ENCODE measurements at places on chromosomes 4 and X.

- DNase-seq = no peak
Observed at GRCh38 chrX:2502120-2502667, 1.4 kb upstream of the DHRSX start.

- peak; percentile 94 for DNase-seq
Observed at GRCh38 chr4:55546756-55547465, at the start of gene CLOCK. Gene CLOCK (minus strand): TSS chr4:55546909. CDS start chr4:55482785, 64,124 bp downstream.

- DNase-seq = no peak
Observed at GRCh38 chr4:35516102-35516501, 728.2 kb downstream of the ARAP2 start.

DNA sequence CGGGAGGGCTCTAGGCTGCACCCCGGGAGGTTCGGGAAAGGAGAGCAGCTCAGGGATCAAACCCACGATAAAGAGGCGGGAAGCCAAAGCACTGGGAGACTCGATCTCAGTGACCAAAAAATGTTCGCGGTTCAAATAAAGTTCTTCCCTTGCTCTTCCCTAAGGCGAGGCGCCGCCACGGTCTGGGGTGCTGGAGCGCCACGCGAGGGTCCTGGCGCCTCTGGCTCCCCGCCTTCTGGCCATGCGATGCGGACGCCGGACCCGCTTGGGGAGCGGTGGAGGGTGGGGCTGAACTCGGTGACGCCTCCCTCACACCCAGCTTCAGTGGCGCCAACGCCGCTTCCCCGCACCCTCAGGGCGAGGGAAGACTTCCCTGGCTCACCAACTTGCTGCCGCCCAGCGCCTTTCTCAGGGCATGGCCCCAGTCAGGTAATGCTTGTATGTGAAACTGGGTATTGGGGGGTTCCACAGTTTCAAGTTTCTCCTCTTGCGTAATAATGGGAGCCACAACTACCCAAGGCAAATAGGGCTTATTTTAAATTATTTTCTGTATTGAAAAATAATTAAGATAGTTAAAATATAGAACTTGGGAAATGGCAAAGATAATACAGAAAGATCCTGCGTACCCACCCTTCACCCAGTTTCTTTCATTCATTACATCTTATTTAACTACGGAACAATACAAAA lies at the start of gene QRFPR:
QRFPR (minus strand) TSS at position 243 of the 687 bp plus-strand sequence. CDS start 371 bp downstream, outside the sequence.
- DNase-seq = peak; percentile 69

DNA sequence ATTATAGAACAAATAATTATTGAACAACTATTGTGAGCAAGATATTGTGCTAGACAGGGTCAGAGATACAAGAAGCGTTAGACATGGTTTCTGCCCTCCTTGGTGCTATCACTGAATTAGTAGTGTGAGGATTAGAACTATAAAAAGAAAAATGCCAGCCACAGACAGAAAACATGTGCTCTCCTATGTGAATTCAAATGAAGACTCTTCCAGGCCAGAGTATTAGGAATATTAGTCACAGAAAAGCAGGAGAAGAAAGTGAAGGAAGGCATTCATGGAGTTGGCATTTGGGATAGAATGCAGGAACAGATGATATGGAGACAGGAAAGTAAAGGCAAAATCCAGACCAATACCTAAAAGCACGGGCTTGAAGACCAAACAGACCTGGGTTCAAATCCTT lies 179.6 kb upstream of the TENM3 start:
- no peak for DNase-seq

DNA sequence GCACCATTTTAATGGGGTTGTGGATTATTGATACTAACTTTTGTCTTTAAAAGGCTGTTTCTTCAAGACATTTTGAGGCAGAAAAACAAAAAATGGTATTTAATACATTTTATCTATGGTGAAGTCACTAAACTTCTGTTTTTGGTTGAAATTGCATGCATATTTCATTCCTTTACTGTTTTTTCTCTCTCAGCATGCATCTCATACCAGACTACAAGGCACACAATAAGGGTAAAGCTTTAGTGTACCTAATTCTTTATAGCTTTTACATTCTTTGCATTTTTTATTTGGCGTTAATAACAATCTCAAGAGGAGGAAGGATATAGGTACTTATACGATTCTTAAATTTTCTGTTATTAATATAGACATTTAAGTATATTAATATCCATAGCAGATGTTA lies 151.0 kb upstream of the DKK2 start:
- DNase-seq = no peak

DNA sequence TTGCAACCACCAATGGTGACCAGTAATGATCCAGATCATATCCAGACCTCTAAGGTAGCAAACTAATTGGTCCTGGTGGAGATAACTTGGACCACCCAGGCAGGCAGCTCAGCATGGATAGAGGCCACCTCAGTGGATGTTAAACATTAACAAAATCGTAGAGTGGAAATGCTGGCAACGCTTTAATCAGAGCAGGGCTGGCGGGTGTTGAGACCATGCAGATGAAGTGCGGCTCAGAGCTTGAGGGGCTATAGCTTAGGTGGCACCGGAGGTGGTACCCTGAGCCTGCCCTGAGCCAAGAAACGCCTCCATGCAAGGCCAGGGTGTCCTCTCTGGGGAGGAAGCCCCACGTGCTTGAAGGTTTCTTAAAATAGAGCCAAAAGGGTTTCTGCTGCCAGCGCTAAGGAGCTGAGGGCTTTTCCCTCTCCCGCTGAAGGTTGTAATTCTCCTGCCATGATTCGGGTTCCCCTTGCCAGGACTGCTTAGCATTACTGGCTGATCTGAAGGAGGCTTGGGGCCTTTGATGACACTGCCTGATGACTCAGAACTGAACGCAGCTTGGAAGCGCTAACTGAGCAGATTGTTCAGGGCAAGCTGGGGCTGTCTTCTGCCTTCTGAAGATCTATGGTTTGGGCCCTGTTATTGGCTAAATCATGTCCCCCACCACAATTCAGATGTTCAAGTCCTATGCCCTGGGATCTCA lies 177.8 kb upstream of the ATP6AP2 start:
- DNase-seq = no peak

DNA sequence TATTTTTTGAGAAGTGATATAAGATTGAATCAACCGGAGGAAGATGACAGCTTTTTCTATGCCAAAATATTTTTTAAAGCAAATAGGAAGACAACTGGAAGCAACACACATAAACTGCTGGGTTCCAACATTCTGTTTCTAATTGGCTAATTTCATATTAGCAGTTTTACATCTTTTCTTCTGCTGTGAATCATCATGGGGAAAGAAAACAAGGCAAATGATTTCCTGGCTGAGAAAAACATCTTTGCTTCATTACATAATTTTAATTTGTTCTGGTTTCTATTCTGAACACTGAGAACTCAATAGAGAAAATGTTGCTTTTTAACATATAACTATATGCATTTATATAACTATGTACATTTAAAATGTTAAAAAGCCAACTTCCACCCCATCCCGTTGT lies 2518.5 kb downstream of the ARAP2 start:
- no peak for DNase-seq

DNA sequence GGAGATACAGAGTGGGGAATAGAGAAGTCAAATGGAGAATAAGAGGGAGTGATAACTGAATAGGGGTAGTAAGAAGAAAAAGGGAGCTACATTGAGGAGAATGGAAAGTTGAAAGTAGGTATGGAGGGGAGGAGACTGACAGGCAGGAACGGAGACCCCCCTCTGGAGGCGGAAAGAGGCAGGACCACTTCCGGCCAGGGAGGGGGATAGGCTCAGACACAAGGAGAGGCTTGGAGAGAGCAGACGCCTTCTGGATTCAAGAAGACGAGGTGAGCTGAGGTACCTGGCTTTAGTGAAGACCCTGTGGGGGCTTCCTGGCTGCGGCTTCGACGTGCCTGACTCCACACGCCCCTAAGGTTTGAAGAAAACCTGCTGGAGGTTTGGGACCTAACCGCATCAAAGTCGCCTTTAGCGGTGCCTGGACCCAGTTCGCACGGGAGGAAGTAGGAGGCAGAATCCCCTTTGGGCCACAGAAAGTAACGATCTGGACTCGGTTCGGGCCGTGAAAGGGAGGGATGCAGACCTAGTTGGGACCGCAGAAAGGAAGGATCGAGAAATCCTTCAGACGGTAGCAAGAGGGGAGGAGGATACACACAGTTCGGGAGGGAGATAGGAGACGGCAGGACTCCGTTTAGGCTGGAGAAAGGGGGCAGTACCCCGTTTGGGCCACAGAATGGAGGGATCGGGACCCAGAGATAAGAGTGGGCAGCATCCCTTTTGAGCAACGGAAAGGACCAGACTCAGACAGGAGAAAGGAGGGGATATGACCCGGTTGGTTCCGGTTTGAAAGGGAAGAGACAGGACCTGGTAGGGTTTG lies at the start of gene TRO:
TRO (plus strand) TSS at position 215 of the 817 bp plus-strand sequence. CDS start 1,423 bp downstream, outside the sequence.
- DNase-seq = no peak

- DNase-seq = no peak
Observed at GRCh38 chrX:121641560-121641959, 594.1 kb downstream of the GLUD2 start.

- no peak for DNase-seq
Observed at GRCh38 chr4:184315675-184316359, 98.1 kb upstream of the ENPP6 start.

- no peak for DNase-seq
Observed at GRCh38 chr4:71460371-71460770, 121.6 kb downstream of the SLC4A4 start.

GRCh38 chrX:10922159-10922558 lies 189.0 kb upstream of the HCCS start:
- no peak for DNase-seq

- no peak for DNase-seq
Observed at GRCh38 chr4:126137782-126138170, 823.0 kb downstream of the FAT4 start.

DNA sequence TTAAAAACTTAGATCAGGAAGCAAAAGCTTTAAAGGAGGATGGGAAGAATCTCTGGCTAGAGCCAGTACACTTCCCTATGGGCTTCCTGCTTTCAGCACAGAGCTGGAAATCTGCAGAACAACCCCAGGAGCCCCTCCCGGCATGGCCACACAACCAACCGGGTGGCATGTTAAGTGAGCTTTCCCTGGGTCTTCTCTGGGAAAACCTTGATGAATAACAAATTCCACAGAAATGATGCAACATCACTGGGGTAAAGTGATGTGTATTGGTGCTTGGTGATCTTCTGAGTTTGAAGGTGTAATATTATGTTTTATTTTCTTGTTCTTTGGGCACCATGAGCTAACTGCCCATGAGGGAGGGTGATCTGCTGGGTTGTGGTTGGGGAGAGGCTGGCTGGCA lies 22.1 kb downstream of the NHS start:
- DNase-seq = no peak

DNA sequence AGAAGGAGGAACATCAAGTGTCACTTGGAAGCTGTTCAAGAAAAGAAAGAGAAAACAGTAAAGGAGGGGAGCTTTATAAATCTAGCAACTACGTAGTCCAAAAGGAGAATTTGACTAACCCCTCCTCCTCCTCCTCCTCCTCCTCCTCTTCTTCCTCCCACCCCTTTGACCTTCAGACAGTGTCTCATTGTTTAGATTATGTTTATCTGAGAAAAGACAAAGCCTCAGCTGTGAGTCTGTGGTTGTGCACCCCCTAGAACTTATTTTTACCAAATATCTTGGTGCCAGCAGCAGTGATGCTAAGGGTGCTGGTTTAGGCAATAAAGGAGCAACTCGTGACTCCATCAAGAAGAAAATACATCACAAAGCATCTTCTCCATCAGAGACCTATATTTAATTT lies 68.9 kb upstream of the BMP2K start:
- DNase-seq = no peak

DNA sequence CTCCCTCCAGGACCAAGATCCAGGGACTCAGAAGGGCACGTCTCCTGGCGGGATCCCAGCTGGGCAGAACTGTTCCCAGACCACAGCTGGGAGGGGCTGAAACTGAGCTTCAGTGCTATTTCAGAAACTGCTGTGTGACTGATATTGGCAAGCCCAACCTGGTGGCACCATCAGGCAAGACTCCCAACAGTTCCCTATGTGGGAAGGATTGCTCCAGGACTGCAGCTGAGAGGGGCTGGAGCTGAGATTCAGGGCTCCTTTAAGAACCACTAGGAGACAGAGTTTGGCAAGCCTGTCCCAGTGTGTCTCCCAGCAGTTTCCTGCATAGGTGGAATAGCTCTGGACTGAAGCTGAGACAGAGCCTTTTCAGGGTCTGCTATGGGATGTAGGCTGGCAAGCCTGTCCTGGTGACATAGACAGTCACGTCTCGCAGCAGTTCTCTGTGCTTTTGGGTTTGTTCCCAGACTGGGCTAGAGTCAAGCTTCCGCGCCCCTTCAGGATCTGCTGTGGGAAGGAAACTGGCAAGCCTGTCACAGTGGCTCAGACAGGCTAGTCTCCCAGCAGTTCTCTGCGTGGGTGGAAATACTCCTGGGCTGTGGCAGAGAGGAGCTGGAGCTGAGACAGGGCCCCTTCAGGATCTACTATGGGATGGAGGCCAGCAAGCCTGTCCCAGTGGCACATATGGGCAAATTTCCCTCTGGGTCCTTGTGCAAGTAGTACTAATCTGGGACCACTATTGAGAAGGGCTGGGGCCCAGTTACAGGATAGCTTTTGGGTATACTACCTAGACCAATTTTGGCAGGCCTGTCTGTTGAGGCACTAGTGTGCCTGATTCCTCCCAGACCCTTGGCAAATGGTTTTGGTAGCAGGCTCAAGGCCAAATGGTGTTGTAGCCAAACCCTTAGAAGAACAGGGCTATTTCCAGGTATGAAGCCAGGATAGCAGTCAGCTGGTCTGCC lies 20.2 kb upstream of the MED14 start:
- peak; percentile 74 for DNase-seq

- DNase-seq = no peak
Observed at GRCh38 chrX:64191281-64192010, 14.1 kb downstream of the AMER1 start.

DNA sequence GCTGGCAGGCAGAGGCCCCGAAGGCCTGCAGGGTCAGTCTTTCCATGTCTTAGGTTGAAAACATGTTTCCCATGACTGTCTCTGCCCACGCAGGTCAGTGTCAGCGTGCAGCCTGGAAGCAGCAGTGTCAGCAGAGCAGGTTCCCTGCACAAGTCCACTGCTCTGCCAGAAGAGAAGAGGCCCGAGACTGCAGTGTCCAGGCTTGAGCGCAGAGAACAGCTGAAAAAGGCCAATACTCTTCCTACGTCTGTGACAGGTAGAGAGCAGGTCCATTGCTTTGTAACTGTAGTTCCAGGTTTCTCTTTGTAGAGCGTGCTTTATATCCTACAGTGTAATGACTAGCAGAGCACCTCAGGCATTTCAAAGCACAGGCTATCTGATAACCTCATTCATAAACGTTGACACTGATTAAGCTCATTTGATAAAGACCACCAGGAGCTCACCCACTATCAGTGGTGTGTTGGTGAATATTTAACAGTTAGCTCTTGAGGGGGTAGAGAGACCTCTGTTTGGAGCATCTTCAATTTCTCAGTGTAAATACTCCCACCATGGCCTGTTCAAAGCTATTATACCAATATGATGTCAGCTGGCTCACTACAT lies 63.2 kb downstream of the AASDH start:
- no peak for DNase-seq

DNA sequence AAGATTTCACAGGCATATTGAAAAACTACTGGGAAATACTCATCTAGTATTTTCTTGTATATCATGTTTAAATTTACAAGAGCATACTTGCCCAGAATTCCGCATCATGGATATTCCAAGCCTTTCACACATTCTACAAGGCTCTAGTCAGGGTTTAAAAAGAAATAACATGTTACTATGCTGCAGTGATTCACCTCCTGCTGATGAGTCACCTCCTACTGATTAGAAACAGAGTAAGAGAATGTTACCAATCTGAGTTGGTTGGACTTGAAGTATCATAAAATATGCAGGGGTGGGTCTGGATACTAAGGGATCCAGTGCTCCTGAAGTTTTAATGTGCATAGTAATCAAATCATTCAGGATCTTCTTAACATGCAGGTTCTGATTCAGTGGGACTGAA lies 192.0 kb upstream of the ANK2 start:
- no peak for DNase-seq
